ENCODE measurements at places on chromosomes 6 and 20. TPM values are rescaled to one million over a fixed set of nuclear protein-coding genes. Genes with fewer than 3 reads are reported as not detected.

The PLEKHG1 gene
- total RNA-seq = 1.0 TPM

The PGBD1 gene
- total RNA-seq = 10.1 TPM

The PLAGL1 gene
- total RNA-seq = 1.6 TPM

The ZNF512B gene
- total RNA-seq = 46.0 TPM

The PAK5 gene
- total RNA-seq = 0.20 TPM

The CLPSL1 gene
- total RNA-seq = not detected

All from H9 (cell line).